Substantia nigra (tissue), 51 donors: ENCODE measurements at places on chromosomes 12 and 14.

DNA sequence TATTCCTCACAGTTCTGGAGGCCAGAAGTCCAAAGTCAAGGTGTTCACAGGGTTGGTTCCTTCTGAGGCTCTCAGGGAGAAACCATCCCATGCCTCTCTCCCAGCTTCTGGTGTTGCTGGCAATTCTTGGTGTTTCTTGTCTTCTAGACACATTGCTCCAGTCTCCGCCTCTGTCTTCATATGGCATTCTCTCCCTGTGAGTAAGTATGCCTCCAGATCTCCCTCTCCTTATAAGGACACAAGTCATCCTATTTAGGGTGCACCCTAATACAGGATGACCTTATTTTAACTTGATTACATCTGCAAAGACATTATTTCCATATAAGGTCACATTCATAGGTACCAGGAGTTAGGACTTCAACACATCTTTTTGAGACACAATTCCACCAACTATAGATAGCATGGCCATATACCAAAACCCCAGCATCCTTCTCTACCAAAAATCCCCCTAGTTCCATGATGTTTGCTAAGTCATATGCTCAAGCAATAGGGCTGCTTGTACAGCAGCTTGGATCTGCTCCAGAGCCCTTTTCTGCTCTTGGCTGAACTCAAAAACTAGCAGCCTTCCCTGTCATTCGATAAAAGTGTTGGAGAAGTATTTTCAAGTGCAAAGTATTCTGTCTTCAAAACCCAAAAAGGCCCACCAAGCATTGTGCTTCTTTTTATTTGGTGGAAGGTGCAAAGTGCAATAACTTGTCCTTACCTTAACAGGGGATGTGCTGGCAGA lies 79.2 kb upstream of the CMKLR1 start:
- no peak for DNase-seq

DNA sequence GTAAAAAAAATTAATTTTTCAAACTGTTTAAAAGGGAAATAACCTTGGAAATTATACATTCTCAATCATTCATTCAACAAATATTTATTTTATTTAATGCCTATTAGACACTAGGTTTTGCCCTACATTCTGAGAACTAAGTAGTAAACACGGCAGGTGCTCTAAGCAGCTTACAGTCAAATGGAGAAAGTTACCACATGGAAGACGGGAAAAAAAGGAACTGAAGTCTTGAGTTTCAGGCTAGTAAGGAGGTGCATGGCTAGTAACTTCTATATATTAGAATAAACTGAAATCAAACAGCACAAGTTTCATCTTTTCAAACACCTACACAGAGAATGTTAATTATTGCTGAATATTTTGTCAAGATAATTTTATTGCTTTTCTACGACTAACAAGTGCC lies 52.9 kb downstream of the C12orf42 start:
- no peak for DNase-seq

DNA sequence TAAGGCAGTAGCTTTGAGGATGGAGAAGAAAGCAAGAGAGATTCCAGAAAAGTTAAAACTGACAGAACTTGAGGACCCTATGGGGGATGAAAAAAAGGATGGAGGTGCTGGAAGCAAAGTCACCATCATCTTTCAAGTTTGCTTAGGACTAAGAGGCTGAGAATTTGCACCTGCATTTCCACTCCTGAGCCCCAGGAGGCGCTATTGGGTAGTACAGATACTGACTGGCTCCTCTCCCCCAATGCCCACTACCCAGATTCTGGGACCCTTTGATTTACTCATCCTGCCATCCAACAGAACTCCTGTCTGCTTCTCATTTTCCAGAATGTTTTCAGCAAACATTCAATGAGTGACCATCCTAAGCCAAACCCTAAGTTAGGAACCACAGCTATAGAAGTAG lies 34.0 kb upstream of the CMKLR1 start:
- DNase-seq: no peak

GRCh38 chr12:105462831-105463230 lies 132.3 kb downstream of the C12orf75 start:
- DNase-seq: no peak

DNA sequence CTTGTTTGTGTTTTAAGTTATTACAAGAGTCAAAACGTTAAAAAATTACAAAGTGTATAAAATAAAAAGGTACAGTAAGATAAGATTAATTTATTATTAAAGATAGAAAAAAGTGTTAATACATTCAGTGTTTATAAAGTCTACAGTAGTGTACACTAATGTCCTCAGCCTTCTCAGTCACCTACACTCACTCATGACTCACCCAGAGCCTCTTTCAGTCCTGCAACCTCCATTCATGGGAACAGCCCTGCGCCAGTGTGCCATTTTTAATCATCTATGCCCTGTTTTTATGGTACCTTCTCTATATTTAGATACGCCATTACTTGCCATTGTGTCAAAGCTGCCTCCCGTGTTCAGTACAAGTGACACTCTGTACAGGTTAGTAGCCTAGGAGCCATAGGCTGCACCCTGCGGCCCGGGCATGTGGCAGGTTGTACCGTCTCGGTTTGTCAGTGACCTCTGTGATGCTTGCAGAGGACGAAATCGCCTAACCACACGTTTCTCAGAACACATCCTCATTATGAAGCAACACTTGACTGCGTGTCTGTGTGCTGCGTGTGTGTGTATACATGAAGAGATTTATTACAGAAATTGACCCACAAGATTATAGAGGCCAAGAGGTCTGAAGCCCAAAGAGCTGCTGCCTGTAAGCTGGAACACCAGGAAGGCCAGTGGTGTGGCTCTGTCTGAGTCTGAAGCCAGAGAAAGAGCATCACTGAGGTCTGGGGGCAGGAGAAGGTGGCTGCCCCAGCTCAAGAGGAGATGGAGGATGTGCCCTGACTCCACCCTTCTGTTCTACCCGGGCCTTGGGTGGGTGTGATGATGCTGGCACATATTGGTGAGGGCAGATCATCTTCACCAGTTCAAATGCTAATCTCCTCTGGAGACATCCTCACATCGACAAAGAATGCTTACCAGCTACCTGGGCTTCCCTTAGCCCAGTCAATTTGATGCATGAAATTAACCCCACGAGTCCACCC lies 116.6 kb upstream of the C14orf180 start:
- DNase-seq: no peak

DNA sequence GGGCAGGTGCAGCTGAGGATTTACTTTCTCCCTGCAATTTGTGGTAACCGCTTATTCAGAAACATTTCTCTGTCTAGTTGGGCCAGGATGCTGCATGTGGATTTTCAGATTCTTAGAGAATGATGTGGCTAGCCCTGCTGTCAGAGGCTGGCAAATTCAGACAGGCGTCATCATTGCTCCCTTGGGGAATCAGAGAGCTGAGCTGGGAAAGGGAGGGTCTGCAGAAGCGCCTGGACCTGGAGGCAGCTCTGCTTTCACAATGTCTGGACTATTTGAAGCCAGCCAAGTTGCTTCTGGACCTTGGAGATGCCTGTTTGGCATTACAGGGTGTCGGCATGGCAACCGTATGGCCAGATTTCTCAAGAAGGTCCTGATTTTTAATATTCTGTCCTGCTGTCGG lies 3.4 kb downstream of the GALNT16 start:
- no peak for DNase-seq

- no peak for DNase-seq
Measured at GRCh38 chr12:125852116-125852515, 786.9 kb downstream of the AACS start.

- no peak for DNase-seq
Measured at GRCh38 chr14:63603749-63604277, 37.9 kb downstream of the WDR89 start.

DNA sequence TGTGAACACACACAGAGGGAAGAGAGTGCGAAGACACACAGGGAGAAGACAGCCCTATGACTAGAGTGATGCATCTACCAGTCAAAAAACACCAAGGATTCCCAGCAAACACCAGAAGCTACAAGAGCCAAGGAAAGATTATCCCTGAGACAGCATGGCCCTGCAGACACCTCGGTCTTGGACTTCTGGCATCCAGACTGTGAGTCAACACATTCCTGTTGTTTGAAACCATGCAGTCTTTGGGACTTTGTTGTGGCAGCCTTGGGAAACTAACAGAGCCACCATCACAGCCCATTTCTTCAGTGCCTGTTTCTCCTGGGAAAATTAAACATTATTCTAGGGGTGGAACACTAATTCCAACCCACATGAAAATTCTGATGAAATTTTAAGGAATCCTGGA lies 220.6 kb downstream of the GXYLT1 start:
- no peak for DNase-seq

- no peak for DNase-seq
Measured at GRCh38 chr12:94596596-94596995, 53.8 kb downstream of the TMCC3 start.

- DNase-seq: no peak
Measured at GRCh38 chr14:22671622-22672021, 27.5 kb upstream of the OR6J1 start.

DNA sequence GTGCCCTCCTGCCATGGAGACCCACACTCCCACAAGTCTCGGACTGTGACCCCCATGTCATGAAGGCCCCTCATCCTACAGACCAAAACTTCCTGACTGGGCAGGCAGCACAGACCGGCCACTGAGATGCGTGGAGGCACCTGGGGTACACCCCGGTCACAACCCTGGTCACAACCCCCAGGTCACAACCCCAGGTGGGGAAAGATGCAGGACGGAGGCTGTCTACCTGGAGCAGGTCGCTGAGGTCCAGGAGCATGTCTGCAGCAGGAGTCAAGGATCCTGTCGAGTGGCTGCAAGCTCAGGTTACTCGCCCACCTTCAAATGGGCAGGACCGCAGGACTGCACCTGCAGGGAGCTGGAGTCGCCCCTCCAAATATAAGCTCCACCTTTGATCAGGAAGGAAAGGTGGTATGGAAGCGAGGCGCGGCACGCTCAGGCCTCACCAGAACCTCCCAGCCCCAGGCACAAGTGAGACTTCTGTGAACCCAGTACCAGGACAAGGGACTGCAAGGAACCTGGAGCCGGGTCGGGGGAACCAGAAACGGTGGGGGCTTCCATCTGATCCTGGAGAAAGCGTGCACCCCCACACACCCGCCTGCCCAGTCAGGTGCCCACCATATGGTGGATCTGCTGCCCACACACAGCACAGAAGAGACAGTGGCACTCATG lies 8.1 kb downstream of the BTBD6 start:
- DNase-seq: no peak

DNA sequence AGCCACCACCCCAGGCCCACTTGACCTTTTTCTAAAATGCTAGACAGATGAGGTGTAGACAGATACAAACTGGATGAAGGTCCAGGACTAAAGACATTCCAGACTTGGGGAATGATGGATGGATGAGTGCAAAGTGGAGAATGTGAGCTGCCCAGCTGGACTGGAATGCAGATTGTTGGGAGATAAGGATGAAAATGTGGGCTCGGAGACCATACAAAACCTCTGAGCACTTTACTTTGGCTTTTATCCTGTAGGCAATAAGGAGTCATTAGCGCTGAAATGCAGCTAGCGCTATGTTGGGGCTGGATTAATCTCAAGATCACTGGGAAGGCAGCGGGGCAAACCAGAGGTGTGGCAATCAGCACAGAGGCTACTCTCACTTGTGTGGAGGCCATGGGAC lies 64.7 kb upstream of the GNPNAT1 start:
- DNase-seq: no peak

DNA sequence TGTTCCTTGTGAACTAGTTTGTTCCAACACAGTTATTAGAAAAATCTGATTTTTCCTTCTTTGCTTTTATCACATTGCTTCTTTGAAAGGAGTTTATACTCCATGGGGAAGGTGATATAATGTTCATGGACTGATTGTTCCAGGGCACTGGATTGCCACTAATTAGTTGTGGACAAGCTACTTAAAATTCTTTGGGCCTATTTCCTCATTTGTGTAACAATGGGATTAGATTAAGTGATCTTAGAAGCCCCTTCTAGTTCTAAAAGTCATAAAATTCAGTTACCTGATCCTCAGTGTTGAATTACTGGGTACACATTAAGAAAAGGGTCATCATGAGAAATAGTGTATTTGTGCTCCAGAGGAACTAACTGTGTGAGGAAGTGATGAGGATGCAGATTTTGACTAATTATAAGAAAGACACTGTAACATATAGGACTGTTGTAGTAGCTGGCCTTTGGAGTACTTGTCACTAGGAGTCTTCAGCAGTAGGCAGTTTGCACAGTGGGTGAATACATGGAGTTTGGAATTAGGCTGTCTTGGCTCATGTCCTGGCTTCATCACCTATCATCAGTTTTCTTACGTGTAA lies 82.2 kb downstream of the MIA2 start:
- no peak for DNase-seq

DNA sequence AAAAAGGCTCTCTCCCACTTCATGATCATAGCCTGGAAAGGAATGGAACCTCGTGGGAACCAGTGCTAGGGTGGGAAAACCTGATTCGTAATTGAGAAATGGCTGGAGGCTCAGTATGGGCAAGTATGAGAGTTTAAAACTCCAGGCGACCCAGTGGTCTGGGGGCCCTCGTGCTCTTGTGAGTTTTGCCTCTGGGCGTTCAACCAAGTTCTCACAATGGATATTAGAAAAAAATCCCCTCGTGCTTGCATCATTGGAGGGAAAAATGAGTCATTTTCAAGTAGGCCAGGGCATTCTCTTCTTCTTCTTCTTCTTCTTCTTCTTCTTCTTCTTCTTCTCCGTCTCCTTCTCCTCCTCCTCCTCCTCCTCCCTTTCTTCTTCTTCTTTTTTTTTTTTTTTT lies 39.0 kb downstream of the GPR68 start:
- no peak for DNase-seq

DNA sequence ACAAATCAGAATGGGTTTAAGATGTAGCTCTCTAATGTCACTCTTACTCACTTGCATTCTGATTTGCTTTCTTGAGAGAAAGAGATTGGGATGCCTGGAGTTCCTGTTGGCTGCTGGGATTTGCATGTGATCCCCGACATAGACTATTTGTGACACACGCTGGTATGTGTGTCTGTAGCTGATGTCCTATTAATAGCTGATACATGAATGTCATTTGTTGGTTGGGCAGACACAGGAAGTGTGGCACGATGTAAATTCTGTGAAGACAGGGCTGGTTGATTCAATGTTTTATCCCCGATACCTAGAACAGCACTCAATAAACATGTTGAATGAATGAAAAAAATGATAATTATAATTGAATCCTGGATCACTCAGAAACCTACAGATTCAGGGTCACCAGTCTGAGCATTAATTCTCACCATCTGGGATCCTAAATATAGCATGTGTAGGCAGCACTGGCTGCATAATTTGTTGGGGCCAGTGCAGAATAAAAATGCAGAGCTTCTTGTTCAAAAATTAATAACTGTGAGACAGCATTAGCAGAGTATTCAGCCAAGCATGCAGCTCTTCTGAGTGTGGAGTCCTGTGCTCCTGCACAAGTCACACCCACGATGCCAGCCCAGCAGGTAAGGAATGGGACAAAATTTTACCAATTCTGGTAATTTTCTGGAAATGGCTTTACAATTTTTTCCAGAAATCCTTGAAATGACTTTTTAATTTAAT lies 35.5 kb upstream of the SOCS2 start:
- DNase-seq: no peak

DNA sequence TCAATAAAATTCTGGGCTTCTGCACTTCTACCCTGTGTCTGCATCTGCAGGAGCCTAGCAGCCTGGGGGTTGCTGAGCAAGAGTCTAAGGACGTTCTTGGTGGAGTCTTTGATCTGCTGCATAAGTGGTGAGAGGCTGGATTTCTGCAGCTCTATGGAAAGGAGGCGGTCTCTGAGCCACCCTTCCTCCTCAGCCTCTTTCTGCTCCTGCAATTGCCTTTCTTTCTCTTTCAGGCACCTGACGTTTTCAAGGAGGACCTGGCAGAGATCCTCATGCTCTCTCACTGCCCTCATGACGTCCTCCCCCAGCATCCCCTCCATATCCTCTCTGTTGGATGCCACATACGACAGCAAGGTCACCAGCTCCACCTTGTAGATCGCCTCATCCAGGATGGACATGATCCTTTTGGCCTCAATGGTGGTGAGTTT lies 13.6 kb upstream of the TPCN1 start:
- DNase-seq: no peak

- DNase-seq: no peak
Measured at GRCh38 chr12:51669996-51670395, 79.0 kb downstream of the SCN8A start.
